ENCODE measurements at places on chromosomes 13 and 19. TPM values are rescaled to one million over a fixed set of nuclear protein-coding genes. Genes with fewer than 3 reads are reported as not detected.

Gene IFNL1
- total RNA-seq, result not detected

Gene ENOX1
- 0.50 TPM for total RNA-seq

Gene CNN1
- total RNA-seq, result 9.2 TPM

Gene HIF3A
- 0.36 TPM for total RNA-seq

Measured in HFFc6 (cell line).